ENCODE measurements at places on chromosomes 6 and 20. TPM values are rescaled to one million over a fixed set of nuclear protein-coding genes. Genes with fewer than 3 reads are reported as not detected.

Gene TRAPPC3L
- not detected for total RNA-seq

Gene CCN6
- total RNA-seq, result not detected

Gene TIAM2
- total RNA-seq, result 30.7 TPM

Gene RUNX2
- total RNA-seq, result 27.4 TPM

Gene FILIP1
- 2.9 TPM for total RNA-seq

Gene GRM1
- total RNA-seq, result 0.16 TPM

Gene MUC21
- total RNA-seq, result not detected

Gene RAET1G
- total RNA-seq, result 1.3 TPM

Gene LRRC73
- total RNA-seq, result 0.16 TPM

Gene SIRPB1
- total RNA-seq, result not detected

Gene KCNQ5
- total RNA-seq, result 0.49 TPM
